CD8-positive, alpha-beta T cell (primary cell): ENCODE measurements at places on chromosomes 7 and 10.

GRCh38 chr7:114422507-114423501 is 8.2 kb downstream of the FOXP2 start:
- no peak for DNase-seq

DNA sequence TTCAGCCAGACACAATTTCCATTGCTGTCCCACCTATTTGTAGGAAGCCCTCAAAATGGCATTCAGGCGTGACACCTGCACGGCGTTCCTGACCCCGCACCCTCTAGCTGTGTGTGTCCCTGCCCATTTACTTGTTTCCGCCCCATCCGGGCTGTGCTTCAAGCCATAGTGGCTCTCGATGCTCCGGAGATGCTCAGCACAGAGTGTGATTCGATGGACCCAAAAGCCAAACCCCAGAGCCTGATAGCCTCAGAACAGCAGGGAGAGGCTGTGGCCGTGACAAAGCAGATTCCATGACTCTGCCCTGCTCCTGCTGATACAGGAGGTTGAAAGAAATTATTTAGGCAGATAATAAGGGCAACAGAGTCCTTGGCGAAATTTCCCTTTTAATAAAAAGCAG is 13.4 kb downstream of the BUD31 start:
- no peak for DNase-seq

GRCh38 chr10:45421221-45422097 is 47.4 kb downstream of the ALOX5 start:
- DNase-seq: peak; percentile 55

- DNase-seq: no peak
Observed at GRCh38 chr7:119065966-119066365, 841.5 kb downstream of the ANKRD7 start.

DNA sequence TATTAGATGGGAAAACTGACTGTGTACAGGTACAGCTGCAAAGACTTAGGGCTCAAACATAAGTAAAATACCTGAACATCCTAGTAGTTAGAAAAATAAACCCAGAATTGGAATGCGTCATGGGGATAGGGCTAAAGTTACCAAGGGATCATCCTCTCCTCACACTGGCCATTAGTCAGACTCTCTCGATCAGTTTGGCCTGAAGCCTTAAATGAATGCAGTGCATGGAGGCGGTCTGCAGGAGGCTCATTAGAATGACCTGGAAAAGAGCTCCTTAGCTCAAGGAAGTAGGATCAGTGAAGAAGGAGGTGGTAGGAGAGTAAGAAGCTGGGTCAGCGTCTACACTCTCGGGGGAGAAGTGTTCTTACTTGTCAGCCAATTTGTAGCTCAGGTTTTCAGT is 35.3 kb downstream of the DENND2A start:
- DNase-seq: no peak

GRCh38 chr7:70574970-70575799 is 556.8 kb upstream of the GALNT17 start:
- no peak for DNase-seq

DNA sequence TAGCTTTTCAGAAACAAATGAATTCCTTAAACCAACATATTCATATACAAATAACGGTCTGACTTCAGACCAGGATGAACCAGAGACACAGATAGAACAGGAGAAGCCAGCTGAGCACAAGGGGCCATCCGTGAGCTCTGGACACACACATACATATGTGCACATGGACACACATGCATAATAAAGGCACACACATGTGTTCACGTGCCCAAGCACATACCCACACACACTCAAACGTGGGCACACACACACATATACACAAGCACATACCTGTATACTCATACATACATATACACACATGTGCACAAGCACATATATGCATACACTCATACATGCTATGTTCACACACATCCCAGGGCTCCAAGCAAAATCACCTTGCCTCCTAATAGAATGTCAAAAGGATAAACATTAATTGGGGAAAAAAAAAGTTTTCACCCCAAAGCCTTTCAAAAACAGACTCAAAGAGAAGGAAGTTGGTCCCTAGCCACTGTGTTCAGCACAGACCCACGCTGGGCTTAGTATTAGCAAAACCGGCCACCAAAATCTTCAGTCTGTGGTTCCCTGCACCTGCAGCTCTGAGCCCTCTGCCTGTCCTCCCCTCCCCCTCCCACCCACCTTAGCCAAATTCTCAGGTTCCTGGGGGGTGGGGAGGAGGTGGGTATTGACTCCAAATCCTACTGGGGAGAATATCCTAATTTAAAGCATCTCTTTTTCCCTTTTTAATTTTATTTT is 100.4 kb upstream of the MACROH2A2 start:
- DNase-seq: no peak

DNA sequence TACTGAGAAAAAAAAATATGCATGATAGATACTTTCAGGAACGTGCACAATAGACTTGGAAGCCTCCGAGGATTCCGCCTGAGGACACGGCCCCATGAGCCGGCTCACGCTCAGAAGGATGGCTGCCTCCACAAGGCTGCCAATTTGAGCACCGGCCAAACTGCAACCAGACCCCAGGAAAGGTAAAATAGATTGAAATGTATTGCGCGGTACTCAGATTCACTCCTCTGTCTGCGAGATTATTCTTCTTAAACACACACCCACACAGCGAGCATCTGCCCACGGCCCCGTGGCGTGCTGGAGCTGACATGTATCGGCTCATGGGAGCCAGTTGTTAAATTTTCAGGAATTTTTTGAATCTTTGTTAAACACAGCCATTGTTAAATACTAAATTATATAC is 653.2 kb upstream of the MKI67 start:
- no peak for DNase-seq

DNA sequence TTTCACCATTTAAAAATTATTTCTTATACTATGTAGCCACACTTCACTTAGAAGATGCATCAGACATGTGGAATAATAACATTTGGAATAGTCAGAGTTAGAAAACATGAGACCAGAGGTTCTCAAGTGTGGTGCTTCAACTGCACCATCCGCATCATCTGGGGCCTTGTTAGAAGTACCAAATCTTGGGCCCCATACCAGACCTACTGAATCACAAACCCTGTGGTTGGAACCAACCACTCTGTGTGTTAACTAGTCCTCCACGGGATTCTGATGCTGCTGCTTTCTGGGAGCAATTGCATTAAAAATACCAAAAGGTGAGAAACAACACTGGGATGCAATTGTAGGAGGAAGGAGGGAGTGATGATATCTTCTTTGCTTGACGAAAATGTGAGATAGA is 125.2 kb downstream of the GNAT3 start:
- DNase-seq: no peak
